ENCODE measurements at places on chromosomes 12 and 14.
A peak's percentile ranks its signal among the peaks of the same experiment; 100 is the strongest.

DNA sequence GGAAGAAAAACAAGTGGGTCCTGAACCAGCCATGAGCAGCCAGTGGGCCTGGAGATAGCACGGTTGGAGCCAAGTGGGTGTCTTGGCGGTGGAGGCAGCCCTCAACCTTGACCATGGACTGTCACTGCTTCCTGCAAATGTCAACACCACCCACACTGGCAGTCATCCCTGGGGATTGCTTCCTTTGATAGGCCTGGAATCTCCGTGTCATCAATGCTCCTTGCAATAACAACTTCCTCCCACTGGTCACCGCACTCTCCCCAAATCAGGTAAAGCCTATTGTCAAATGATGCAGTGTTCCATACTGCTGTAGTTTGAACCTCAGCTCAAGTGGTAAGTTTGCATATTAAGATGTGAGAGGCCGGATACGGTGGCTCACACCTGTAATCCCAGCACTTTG, 129.1 kb downstream of the NTF3 start:
- DNase-seq, result no peak

DNA sequence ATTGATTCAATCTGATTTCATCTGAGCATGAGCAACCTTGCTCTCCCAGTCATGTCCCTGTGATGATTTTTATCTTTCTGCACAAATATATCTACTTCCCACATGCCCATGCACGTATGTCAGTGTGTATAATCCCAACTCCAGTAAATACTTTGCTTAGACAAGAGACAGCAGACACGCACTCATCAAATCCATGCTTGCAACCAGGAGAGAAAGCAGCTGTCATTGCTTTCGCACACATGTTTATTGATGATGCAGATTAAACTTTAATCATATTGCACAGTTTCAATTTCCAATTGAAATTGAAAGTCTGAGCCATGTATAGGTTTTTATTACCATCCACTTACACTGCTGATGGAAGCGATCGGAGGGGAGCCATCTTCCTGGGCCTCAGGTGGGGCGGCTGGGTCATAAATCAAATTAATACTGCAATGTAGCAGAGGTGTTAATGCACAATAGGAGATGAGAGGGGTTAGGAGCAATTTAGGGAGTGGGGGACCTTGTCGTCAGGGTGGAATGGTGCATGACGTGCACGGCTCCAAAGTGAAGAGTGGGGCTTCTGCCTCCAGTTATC, 68.6 kb upstream of the SRRM4 start:
- DNase-seq, result no peak

DNA sequence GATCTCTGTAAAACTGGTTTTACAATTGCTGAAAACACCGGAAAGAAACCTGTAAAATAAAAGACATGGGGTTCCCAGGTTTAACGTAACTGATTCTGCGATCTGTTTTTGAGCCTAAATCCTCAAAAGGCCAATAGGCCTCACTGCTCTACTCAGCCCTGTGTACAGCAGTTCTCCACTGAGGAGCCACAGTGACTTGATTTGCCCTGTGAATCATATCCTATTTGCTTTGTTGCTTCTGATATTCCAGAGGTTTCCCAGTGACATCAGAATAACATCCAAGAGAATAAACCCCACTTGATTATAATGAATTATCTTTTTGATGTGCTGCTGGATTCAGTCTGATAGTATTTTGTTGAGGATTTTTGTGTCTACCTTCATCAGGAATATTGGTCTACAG, 27.5 kb downstream of the MDM1 start:
- no peak for DNase-seq

DNA sequence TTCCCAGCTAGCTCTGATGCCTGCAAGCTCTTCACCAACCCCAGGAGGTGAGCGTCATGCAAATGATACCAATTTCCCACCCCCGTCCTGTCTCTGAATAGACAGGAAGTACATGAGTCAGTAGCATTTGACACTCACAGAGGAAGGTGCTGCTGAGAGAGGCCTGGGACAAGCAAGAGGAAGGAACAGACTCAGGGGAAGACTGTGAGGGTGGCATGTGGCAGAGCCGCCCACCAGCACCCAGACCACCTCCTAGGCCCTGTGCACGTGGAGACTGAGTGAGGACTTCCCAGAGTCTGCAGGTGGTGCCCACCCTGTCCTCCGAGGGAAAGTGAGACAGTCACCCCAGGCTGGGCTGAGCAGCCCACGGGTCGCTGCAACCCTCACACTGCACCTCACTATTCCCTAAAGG, 199.5 kb upstream of the SFSWAP start:
- DNase-seq, result peak; percentile 11

All from AG10803 (cell line).